ENCODE measurements at places on chromosomes 16 and 17.
A peak's percentile ranks its signal among the peaks of the same experiment; 100 is the strongest.

GRCh38 chr17:64223931-64224629, 39.0 kb downstream of the TEX2 start:
- no peak for DNase-seq
- H3K27ac ChIP-seq: no peak overlapping the region
- no peaks in the 10 kb centered on the region for H3K27me3 ChIP-seq
- H3K36me3 ChIP-seq: no peaks in the 10 kb centered on the region
- H3K4me3 ChIP-seq: no peak overlapping the region

DNA sequence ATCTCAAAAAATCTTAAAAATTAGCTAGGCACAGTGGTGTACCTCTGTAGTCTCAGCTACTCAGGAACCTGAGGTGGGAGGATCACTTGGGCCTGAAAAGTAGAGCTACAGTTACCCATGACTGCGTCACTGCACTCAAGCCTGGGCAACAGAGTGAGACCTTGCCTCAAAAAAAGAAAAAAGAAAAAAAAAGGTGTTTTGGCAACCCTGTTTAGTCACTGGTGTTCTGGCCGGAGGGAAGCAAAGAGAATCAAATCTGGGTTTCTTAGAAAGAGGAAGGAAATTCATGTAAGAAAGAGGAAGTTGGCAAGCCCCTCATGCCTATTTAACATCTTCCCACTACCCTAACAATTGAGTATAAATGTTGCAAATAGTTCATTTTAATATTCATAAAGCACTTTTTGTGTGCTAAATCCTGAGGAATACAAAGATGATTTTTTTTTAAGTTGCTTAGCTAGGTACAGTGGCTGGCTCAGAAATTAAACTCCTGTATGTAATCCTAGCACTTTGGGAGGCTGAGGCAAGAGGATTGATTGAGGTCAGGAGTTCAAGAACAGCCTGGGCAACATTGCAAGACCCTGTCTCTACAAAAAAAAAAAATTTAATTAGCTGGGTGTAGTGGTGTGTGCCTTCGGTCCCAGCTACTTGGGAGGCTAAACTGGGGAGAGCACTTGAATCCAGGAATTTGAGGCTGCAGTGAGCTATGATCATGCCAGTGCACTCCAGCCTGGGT, 6.5 kb upstream of the USP32 start:
- H3K27me3 ChIP-seq: no peaks in the 10 kb centered on the region
- H3K4me1 ChIP-seq: no peaks in the 10 kb centered on the region
- DNase-seq: no peak
- no peak overlapping the region for H3K4me3 ChIP-seq

DNA sequence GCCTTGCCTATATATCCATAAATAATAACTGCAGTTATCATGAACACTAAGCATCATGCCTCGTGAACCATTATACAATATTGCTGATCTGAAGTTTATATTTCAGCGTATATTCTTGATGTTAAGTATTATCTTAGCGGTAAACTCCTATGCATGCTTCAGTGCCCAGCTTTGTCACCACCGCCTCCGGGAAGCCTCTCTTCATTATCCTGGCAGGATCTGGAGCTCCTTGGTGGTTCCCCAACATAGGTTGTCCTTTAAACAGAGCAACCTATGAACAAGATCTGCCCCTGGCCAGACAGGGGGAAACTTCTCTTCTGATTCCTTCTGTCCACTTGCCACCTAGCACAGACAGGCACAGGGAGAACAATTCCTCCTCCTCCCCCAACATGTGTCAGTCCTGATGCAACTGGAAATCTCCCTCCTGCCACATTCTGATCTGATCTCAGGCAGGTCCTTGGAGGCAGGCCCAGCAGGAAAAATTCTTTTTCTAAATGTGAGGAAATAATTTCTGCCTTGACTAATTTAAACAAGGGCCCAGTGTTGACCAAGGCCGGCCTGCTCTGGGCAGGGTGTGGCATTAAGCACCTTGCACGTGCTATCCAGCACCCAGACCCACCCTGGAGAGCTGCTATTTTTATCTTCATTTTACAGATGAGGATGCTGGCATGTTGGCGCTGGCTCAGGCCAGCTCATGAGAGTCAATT, 22.4 kb downstream of the SPNS2 start:
- H3K4me3 ChIP-seq: no peak overlapping the region
- no peaks in the 10 kb centered on the region for H3K27me3 ChIP-seq
- H3K27ac ChIP-seq: no peak overlapping the region
- no peaks in the 10 kb centered on the region for H3K4me1 ChIP-seq
- DNase-seq: no peak
- H3K36me3 ChIP-seq: no peaks in the 10 kb centered on the region

GRCh38 chr16:74577882-74578366, 29.0 kb downstream of the GLG1 start:
- peak overlapping the region; percentile 9 for H3K27ac ChIP-seq
- H3K4me3 ChIP-seq: no peak overlapping the region
- H3K27me3 ChIP-seq: no peaks in the 10 kb centered on the region
- no peaks in the 10 kb centered on the region for H3K36me3 ChIP-seq
- H3K4me1 ChIP-seq: peaks cover 19% of the 10 kb centered on the region

GRCh38 chr16:23052908-23053580, 96.2 kb downstream of the USP31 start:
- no peaks in the 10 kb centered on the region for H3K36me3 ChIP-seq
- H3K27me3 ChIP-seq: no peaks in the 10 kb centered on the region
- H3K4me3 ChIP-seq: no peak overlapping the region
- no peaks in the 10 kb centered on the region for H3K4me1 ChIP-seq

DNA sequence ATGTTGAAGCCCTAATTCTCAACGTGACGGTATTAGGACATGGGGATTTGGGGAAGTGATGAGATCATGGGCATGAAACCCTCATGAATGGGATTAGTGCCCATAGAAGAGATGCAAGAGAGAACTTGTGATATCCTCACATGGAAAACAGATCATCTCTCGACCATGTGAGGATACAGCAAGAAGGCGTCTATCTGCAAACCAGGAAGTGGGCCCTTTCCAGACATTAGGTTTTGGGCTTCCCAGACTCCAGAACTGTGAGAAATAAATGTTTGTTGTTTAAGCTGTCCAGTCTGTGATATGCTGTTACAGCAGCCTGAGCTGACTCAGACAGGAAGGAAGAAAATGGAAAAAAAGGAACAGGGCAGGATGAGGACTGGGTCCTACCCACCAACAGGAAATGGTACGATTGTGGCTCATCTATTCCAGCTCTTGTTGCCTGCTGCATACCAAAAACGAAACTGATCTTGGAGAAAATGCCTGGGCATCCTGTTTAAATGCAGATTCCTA, 21.9 kb upstream of the SSTR2 start:
- no peaks in the 10 kb centered on the region for H3K36me3 ChIP-seq
- no peak overlapping the region for H3K27ac ChIP-seq
- no peaks in the 10 kb centered on the region for H3K4me1 ChIP-seq
- no peak for DNase-seq
- no peak overlapping the region for H3K4me3 ChIP-seq

- no peak overlapping the region for H3K27ac ChIP-seq
- H3K4me3 ChIP-seq: no peak overlapping the region
- no peaks in the 10 kb centered on the region for H3K4me1 ChIP-seq
- H3K27me3 ChIP-seq: no peaks in the 10 kb centered on the region
- no peak for DNase-seq
These were observed 55.9 kb downstream of the IRX6 start for GRCh38 chr16:55379876-55380390.

DNA sequence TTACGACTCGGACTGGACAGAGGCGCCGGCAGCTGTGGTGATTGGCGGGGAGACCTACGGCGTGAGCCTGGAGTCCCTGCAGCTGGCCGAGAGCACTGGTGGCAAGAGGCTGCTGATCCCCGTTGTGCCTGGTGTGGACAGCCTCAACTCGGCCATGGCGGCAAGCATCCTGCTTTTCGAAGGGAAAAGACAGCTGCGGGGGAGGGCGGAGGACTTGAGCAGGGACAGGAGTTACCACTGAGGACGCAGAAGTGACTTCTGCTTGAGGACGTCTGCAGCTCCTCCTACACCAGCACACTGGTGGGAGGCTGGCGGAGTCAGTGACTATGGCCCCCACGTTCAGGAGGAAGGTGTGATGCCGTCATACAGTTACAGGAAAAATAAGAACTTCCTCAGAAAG, 9.7 kb downstream of the MRM3 start:
- H3K36me3 ChIP-seq: peaks cover 37% of the 10 kb centered on the region
- H3K27me3 ChIP-seq: no peaks in the 10 kb centered on the region
- no peak for DNase-seq
- H3K4me3 ChIP-seq: no peak overlapping the region
- no peak overlapping the region for H3K27ac ChIP-seq

- H3K27ac ChIP-seq: no peak overlapping the region
- H3K36me3 ChIP-seq: no peaks in the 10 kb centered on the region
- H3K4me1 ChIP-seq: no peaks in the 10 kb centered on the region
- H3K27me3 ChIP-seq: no peaks in the 10 kb centered on the region
- no peak for DNase-seq
These were observed 52.8 kb downstream of the SLFN5 start for GRCh38 chr17:35295686-35296085.

GRCh38 chr16:27242868-27243590, 25.5 kb downstream of the NSMCE1 start:
- peak; percentile 33 for DNase-seq
- no peaks in the 10 kb centered on the region for H3K27me3 ChIP-seq
- H3K36me3 ChIP-seq: no peaks in the 10 kb centered on the region
- no peak overlapping the region for H3K4me3 ChIP-seq

- peak overlapping the region; percentile 41 for H3K4me3 ChIP-seq
- peak overlapping the region; percentile 94 for H3K27ac ChIP-seq
- H3K4me1 ChIP-seq: peaks cover 27% of the 10 kb centered on the region
- H3K36me3 ChIP-seq: no peaks in the 10 kb centered on the region
These were observed 832 bp upstream of the SRRM2 start for GRCh38 chr16:2751577-2752034.

DNA sequence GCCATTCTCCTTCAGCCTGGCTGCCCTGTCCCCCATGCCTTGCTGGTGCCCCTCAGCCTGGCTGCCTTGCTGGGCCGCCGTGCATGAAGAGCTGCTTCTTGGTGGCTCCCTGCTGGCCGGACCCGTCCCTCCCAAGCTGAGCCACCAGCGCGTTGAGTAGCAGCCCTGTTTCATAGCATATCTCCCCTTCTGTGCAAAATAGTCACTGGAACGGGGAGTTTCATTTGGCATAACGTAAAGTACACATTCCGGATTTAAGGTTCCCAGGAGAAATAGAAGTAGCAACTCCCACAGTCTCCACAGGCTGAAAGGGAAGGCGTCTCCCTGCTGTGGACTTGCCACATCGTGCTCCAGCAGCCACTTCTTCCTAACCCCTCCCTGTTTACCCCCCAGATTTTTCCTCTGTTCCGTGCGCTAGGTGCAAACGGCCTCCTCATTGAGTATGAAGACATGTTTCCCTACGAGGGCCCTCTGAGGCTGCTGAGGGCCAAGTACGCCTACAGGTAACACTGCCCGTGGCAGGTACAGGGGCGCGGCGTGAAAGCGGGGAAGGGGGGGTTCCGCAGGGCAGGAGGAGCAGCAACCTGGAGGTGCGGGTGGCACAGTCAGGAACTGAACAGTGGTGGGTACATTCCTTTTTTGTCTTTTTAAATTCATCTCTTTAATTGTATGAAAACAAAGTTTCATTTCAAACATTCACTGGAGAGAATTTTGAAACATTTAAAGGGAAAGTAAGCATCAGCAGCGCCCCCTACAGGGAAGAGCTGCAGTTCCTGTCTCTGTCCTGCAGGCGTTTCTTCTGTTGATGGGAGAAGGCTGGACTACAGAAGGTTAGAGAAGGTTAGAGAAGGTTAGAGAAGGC, 5.8 kb upstream of the OGFOD3 start:
- no peak overlapping the region for H3K4me3 ChIP-seq
- DNase-seq: peak; percentile 51
- H3K4me1 ChIP-seq: no peaks in the 10 kb centered on the region
- H3K27me3 ChIP-seq: no peaks in the 10 kb centered on the region
- no peak overlapping the region for H3K27ac ChIP-seq
- H3K36me3 ChIP-seq: peaks cover 2% of the 10 kb centered on the region

DNA sequence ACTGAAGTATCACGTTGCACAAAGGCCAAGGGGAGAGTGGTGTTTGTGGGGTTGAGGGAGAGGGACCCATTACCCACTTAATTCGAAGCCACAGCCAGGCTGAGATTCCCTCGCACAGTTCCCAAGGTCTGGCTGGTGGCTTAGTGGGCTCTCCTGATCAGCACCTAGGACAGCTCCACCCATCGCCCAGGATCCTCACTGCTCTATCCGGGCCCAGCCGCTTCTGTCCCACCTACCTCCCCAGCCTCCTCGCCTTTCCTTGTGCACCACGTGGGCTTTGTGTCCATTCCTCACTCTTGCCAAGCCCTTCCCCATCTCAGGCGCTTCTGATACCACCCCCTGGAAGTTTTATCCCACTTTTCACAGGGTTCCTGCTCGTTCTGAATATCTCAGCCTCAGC, 163.5 kb downstream of the CCT6B start:
- H3K4me3 ChIP-seq: no peak overlapping the region
- no peaks in the 10 kb centered on the region for H3K4me1 ChIP-seq
- DNase-seq: peak; percentile 47
